ENCODE measurements at places on chromosomes 5 and 9.

DNA sequence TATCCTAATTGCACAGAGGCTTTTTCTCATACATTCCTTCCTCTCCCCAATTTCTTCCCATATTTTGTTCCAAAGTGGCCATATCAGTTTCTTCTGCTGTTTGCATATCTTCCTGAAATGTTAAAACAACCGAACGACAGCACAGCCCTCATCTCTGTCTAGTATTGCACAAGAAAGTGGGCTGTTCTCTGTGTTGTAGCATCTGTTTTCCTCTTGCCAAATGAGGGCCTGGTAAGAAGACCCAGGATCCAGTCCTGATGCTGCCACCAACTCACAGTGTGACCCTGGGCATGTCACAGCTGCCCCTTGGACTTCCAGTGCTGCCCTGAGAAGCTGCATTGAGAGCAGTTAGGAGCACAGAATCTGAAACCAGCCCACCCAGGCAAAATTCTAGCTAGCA, 4.1 kb downstream of the SLC31A2 start:
- no peak for DNase-seq

DNA sequence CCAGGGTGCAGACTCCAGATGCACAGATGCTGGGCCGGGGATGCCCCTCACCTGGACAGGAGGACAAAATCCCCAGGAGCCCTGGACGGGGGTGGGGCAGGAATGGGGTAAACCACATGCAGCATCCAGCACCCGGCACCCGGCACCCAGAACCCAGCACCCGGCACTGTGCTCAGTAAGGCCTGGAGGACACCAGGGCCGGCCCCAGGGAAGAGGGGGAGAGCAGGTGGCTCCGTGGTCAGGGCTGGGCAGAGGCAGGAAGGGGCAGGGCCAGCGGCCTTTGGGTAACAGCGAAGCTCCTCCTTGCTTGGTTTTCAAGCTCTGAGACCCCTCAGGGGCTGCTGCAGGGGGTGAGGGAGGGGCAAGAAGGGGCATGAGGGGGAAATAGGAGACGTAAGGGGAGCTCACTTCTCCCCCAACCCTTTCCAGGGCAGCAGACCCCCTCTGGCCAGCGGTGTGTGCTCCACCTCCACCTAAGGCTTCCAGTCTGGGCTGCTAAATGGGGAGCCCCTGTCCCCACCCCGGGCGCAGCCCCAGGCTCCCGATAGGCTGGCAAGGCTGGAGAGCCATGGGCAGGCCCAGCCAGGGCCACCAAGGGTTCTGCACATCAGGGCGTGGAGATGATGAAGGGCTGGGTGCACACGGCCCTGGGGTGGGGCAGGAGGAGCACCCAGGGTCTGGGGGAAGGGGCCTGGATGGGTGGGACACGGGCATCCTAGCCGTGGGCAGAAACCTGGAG, 17.8 kb upstream of the SLC6A19 start:
- DNase-seq = no peak

GRCh38 chr9:109448223-109448622, 49.9 kb downstream of the PTPN3 start:
- no peak for DNase-seq

- DNase-seq = no peak
Observed at GRCh38 chr5:96664669-96665068, 2.5 kb downstream of the CAST start.

DNA sequence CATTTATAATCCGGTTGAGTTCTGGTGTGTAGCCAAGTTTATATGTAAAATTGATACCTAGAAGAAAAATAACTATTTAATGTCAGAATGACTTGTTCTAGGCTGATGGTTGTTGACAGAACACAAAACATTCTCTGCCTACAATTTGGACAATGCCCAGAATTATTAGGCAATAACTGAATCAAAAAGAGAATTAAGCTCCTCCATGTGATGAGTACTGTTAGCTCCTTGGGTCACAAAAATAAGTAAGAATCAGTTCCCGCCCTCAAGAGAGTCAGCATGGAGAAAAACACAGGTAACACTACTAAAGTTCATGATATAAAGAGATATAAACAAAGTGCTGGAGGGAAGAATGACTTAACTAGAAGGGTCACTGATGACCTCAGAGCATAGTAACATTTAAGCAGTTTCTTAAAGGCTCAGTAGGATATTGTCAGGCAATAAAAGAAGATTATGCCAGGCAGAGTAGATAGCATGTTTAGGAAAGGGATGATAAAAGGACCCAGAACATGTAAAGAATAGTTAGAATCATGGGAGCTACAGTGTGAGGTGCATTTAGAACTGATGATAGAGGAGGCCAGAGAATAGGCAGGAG, 200.5 kb upstream of the ACTBL2 start:
- DNase-seq = no peak

GRCh38 chr5:140114341-140115185, 654 bp downstream of the PURA start:
- DNase-seq = no peak

- DNase-seq = no peak
Observed at GRCh38 chr9:124231095-124231737, 26.5 kb upstream of the NEK6 start.

DNA sequence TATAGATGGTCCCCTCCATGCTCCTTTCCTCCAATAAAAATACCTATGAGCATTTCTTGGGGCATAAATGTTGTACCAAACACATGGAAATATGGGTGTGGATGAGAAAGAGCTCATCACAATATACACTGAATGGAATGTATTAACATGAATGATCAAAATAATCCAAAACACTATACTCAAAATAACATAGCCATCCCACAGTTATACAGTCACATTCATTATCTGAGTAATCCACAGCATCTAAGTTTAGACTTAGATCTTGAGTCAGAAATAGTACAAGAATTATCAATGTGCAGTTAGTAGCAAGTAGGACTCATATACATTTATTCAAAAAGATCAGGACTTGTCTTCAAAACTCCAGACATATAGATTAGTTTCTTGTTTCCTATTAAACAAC, 175.2 kb upstream of the NREP start:
- DNase-seq = no peak

DNA sequence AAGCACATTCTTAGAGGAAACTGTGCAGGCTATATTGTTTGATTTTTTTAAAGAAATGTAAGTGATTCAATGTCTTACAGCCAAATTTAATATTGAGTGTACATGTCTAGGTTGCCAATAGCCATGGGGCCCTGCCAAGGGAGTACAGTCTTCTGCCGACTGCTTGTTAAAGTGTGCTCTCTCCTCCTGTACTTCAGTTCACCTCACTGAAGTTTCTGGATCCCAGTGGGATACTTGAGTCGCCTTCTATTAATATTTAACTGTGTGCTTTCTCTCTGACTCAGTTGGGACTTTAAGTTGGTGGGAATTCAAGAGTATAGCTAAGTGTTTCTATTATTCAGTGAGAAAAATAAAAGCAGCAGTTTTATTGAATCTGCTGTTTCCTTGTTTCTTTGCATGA, 44.5 kb upstream of the C5orf47 start:
- no peak for DNase-seq

DNA sequence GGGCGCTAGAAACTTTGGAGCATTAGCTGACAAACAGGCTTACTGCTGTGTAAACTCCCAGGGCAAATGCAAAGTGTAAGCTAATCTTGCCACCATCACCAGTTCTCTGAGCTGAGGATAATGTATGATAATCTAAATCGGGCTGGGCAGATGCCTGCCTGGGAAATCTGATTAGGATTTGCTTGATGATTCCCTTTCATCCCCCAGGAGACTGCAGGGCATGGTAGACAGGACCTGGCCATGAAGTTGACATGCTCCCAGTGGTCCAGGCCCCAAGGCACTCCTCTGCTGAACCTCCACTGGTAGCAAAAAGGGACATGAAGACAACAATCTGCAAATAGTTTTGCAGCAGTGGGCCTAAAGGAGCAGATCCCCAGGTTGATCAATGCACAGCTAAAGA, 317.5 kb downstream of the SPOCK1 start:
- no peak for DNase-seq

- no peak for DNase-seq
Observed at GRCh38 chr9:18459962-18460584, 13.9 kb upstream of the ADAMTSL1 start.

DNA sequence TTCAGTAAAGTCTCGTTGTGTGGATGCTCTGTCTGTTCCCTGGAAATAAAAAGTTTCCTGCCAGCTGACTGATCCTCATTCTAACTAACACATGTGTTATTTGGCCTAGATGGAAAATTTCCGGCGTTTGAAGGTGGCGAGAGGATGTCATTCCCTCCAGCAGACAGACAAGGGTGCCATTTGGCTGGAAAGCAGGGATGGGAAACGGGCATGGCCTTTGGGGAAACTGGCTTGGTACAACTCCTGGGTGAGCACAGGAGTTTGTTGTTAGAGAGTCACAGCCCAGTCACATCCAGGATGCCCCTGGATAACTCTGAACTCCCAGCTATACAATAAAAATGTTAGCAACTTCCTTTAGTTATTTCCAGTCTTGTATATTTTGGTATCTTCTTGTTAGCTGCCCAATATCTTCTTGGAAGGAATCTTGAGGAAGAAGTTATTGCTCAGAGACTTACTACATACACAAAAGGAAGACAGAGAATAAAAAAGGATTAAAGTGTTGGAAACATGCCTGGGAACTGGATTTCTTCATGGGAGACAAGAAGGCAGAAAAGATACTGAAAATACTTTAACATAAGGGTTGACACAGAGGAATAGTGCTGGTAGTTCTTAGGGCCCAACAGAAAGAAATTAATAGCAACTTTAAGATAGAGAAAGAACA, 41.9 kb downstream of the TEK start:
- DNase-seq = no peak

GRCh38 chr5:149550268-149550583, 1.0 kb downstream of the CSNK1A1 start:
- DNase-seq = no peak

DNA sequence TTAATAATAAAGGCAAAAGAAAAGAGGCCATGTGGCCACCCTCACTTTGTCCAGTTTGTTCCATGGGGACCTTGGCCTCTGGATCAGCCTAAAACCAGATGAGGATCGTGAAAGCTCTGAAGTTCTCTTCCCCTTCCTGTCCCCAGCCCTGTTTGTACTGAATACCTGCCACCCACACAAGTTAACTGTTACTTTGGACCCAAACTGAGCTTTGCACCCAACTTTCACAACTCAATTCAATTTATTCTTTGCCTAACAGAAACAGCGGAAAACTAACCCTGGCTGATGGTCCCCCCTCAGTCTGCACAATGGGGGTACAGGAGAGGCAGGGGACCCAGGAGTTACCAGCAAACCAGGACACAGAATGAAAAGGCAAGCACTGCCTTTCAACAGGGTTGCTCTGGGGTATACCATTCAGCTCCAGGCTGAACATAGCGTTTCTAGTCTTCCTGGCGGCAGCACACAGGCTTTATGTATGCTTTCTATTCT, 28.2 kb downstream of the ABCA1 start:
- DNase-seq = no peak

GRCh38 chr5:72407541-72407940, 87.4 kb downstream of the PTCD2 start:
- no peak for DNase-seq

- DNase-seq = no peak
Observed at GRCh38 chr5:31771500-31771899, 132.6 kb downstream of the PDZD2 start.

GRCh38 chr5:39214912-39215709, 4.3 kb downstream of the FYB1 start:
- DNase-seq = no peak

DNA sequence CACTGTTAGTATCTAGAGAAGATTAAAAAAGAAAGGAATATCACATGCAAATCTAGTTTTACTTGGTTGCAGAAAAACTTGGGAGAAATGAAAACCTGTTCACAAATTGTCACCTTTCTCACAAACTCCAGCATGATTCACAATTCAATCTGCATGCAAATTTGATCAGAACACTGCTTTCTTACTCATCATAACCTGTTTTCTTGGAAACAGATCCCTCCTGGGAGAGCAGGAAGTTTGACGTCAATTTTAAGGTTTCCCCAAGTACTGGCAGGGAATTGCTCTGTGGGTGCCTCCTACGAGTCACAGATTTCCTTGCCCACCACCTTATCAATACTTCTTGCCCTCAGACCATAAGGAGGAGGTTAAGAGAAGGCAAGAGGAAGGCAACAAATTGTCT, 30.2 kb upstream of the HTR4 start:
- DNase-seq = no peak

DNA sequence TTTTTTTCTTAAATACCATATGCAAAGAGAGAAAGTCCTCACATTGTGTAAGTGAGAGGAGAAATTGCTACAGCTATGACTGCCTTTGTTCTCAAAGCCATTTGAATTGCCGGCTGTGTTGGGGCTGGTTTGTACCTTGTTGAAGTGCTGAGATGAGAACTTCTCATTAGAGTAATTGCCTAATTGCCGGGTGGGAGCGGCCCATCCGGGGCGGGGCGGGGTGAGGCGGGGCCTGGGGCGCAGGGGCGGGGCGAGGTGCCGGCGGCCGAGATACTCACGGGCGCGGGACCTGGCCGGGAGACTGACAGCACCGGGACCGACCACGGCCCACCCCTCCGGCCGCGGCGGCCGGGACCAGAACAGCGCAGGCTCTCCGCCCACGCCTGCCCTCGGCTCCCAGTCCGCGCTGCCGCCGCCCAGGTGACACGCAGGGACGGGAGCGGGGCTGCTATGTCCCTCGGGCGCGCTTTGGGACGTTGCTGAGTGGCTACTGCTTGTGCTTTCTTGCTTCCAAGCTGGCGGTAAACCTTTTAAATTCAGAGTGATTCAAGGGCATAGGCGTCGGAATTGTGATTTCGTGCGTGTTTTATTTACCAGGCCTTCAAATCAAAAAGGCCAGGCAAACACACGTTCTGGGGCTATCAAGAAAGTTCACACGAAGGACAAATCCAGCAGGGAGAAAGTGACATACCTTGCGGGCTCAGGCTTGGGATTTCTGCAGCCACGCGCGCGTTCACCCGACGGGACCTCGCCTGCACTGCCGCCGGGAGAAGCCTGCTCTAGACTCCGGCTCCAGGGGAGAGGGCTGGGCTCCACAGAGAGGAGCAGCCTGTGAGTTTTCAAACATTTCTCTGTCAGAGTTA, 269.1 kb downstream of the FANCC start:
- peak; percentile 25 for DNase-seq

GRCh38 chr9:79490657-79491248, 81.0 kb upstream of the TLE4 start:
- no peak for DNase-seq

DNA sequence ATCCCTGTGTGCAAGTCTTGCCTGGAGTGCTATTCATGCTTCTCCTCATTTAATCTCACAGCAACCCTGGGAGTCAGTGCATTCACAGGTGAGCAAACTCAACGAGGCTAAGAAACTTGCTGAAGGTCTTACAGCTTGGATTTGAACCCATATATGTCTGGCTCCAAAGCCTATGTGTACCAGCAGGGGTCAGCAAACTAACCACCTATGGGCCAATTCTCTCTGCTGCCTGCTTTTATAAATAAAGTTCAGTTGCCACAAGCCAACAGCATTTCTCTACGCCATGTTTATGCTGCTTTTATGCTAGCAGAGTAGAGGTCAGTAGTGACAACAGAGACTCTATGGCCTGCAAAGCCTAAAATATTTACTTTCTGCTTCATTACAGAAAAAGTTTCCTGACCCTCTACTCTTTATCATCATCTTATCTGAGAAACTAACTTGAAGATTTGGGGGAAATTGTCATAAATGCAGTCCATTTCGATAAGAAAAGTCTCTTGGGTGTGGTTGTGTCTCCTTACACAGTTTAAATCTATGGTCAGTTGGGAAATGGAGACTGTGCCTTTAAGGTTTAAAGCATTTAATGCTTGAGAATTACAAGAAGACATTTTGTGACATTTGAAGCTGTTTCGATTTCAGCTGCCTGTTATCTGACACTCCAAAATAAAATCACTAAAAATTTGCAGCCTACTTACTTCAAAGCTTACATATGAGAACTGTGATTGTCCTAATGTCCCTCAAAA, 137.7 kb downstream of the PRELID2 start:
- DNase-seq = no peak

GRCh38 chr9:109252291-109252690, 68.6 kb downstream of the EPB41L4B start:
- DNase-seq = no peak

Measured in stimulated activated CD8-positive, alpha-beta memory T cell treated with anti-CD3 and anti-CD28 coated beads, Interleukin-15, amount 100 ng/mL, for 24 hours (primary cell).